Central memory CD4-positive, alpha-beta T cell (primary cell): ENCODE measurements at places on chromosomes 4 and X.

GRCh38 chrX:115912372-115912897 lies 258.1 kb upstream of the AGTR2 start:
- DNase-seq, result no peak

- no peak for DNase-seq
These were observed 1.8 kb downstream of the TLR10 start for GRCh38 chr4:38780833-38781484.

GRCh38 chr4:37864786-37865185 lies 26.1 kb upstream of the TBC1D1 start:
- DNase-seq, result no peak

DNA sequence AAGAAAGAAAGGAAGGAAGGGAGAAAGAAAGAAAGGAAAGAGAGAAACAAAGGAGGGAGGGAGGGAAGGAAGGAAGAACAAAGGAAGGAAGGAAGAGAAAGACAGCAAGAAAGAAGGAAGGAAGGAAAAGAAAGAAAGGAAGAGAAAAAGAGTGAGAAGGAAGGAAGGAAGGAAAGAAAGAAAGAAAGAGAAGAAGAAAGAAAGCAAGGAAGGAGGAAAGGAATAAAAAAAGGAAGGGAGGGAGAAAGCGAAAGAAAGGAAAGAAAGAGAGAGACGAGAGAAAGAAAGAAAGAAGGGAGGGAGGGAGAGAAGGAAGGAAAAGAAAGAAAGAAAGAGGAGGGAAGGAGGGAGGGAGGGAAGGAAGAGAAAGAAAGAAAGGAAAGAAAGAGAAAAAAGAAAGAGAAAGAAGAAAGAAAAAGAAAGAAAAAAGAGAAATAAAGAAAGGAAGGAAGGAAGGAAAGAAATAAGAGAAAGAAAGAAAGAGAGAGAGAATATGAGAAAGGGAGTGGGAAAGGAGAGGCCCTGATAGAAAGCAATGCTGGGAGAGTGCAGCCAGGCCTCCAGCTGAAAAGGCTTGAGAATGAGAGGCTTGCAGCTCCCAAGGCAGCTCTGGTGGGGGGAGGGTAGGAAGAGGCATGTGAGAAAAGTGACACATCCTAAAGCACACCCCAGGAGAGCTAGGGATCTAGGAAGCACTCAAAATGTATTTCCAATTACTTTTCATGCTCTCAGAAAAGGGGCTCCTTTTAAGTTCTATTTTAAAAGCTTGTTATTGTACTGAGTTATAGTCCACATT lies 134.0 kb upstream of the ZIC3 start:
- DNase-seq, result no peak

GRCh38 chrX:39149761-39150160 lies 348.5 kb downstream of the MID1IP1 start:
- DNase-seq, result peak; percentile 30

- no peak for DNase-seq
These were observed 34.0 kb downstream of the PHKA2 start for GRCh38 chrX:18949944-18950301.

DNA sequence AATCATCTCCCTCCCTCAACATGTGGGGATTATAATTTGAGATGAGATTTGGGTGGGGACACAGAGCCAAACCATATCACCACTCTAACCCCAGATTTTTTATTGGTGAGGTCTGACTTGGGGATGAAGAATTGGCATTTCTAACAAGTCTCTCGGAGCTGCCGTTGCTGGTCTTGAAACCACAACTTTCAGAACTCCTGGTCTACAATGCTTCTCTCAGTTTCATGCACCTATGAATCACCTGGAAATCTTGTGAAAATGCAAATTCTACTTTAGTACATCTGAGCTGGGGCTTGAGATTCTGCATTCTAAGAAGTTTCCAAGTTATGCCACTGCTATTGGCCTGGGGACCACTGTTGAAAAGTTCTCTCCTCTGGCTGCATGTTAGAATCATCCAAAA lies 78.6 kb downstream of the PALLD start:
- no peak for DNase-seq

DNA sequence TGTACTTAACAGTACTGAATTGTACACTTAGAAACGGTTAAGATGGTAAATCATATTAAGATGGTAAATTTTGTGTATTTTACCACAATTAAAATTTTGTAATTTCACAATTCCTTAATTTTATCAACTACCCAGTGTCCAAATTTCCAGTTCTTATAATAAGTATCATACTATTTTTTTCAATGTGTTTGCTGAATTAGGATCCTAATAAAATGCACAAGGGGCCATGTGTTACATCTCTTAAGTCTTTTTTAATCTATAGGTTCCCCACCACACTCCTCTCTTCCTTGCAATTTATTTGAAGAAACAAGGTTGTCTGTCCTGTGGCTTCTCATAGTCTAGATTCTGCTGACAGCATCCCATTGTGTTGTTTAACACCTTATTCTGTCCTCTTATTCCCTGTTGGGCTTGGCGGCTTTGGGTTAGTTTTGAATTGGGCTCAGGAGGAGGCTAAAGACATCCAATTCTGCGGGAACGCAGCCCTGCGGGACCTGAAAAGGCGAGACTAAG lies 533 bp upstream of the SYAP1 start:
- DNase-seq, result no peak

DNA sequence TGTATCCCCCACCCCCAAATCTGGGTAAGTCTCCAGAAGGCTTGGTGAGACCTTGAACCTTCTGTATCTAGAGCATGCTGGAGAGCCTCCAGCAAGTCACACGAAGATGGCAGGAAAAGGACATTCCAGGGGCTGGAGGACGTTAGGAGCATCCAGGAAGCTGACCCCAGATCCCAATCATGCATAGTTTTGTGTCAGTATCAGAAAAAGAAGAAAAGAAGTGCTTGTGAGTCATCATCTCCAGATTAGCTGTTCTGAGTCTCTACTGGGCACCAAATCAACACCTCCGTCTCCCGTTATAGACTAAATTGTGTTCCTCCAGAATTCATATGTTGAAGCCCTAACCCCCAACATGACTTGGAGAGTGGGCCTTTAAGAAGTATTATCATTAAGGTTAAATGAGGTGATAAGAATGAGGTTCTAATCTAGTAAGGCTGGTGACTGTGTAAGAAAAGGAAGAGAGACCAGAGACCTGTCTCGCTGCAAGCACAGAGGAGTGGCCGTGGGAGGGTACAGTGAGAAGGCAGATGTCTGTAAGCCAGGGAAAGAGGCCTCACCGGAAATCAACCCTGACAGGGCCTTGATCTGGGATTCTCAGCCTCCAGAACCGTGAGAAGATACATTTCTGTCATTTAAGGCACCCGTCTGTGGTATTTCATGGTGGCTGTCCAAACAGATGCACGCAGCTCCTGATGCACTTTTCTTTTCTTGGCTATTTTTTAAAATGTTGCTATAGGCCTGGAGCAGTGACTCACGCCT lies 38.1 kb upstream of the CLDN24 start:
- no peak for DNase-seq

DNA sequence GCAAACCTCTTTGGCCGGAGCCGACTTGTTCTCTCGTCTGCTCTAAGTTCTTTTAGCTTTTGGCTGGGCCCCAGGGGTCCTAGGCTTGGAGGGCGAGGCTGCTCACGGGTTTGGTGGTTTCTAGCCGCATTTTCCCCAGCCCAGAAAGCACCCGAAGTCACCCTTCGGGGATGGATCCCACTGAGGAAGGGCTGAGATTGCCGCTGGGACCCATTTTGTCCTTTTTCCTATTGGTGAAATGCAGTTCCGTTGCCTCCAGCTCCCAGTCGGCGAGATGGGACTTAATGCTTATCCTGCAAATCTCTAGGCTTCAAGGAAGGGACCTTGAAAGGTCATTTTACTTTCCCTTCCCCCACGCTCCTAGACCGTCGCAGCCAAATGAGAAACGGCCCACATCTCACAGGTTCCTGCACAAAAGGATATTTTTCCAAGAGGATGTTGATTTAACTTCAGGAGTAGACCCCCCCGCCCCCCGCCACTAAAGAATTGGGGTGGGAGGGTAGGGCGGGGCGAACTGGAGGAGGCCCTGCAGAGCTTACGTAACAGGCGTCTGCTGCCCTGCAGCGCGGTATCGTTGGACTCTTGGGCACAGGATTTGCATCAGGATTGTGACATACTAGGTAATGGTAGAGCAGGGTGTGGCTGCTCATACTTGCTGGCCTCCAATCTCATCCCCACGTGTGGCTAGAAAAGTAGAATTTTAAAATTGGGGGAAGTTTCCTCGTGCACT lies 564 bp downstream of the PGK1 start:
- peak; percentile 19 for DNase-seq

DNA sequence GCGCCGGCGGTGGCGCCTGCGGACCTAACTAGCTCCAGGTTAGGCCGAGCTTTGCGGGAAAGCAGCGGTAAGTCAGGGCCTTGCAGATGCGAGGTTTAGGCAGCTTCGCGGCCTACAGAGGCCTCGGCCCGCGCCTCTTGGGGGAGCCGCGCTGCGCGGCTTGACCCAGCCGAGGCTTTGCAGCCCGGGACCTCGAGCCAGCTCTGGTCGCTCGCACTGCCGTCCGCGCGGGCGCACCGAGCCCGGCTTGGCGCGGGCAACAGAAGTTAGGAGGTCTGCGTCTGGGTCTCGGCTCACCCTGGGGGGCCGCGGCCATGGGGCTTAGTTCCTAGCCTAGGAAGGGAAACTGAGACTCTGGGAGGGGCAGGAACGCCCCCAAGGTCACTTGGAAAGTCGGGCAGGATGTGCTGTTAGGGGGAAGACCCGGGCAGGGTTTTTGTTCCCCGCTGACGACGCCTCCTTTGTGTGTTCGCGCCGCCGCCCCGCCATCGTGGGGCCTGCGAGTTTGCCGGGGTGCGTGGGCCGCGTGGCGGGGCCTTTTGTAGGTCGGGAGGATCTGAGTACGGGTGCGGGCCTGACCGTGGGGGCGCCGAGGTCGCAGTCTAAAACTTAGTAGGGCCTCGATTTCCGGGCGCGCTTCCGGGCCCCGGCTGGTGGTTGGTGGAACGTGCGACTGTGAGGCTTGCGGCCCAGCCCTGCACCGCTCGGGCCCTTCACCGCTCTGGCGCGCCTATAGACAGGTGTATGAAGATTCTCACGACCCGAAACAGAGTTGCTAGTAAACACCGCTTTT lies 482 bp downstream of the RNF4 start:
- DNase-seq, result peak; percentile 79

DNA sequence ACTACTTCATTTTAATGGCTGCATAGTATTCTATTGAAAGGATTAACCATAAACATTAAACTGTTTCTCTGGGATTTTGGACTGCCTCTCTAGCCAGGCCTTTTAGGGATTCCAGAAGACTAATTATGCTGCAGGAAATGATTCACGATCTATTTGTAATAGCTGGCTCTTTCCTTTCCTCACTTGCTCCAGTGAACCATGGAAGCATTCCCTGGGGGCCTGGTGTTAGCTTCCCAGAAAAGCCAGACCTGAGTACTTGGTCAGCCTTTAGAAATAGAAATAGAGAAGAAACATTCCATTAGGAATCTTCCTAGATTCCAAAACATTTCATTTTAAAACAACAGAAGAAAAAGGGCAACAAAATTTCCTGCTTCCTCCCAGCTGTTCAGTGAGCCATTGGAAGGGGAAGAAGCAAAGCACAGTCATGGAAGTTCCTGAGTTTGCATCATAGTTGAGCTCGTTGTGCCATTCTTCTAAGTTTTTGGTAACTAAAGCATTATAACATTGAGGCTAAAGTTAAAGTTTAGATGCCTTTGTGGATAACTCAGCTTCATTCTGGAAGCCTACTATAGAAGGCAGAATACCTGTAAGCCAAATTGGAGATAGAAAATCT lies 83.5 kb downstream of the NPNT start:
- no peak for DNase-seq

DNA sequence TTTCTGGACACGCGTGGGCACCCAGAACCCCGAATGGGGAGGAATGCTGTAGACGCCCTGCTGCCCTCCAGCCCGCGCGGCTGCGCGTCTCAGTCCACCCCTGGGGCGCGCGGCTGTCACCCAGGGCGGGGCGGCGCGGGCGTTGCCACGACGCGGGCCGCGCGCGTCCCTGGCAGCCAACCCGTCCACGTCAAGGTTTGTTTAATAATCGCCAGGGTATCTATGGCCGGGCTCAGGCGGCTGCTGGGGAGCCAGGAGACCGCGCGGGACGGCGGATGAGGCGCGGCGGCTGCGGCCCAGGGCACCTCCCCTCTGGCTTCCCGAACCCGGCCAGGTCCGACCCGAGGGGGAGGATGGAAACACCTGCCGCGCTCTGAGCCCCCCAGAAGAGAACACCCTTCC lies at the start of gene SPATA18:
Gene SPATA18, plus strand, starts transcription at position 92 of the 402 bp plus-strand sequence. CDS start 401 bp downstream, outside the sequence.
- DNase-seq, result no peak

DNA sequence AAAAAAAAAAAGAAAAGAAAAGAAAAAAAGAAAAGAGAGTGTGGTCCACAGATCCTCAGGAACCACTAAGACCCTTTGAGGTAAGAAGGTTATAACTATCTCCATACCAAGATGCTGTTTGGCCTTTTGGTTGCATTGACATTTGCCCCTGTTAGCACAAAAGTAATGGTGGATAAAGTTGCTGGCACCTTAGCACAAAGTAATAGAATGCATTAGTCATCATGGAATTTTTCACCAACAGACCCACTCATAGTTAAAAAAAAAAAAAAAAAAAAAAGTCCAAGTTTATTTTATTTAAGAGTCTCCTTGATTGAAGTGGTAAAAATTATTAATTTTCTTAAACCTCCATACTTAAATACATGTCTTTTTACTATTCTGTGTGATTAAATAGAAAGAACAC lies 78.4 kb upstream of the RBPJ start:
- DNase-seq, result no peak

GRCh38 chr4:109559625-109559982 lies 442 bp upstream of the MCUB start:
- no peak for DNase-seq

DNA sequence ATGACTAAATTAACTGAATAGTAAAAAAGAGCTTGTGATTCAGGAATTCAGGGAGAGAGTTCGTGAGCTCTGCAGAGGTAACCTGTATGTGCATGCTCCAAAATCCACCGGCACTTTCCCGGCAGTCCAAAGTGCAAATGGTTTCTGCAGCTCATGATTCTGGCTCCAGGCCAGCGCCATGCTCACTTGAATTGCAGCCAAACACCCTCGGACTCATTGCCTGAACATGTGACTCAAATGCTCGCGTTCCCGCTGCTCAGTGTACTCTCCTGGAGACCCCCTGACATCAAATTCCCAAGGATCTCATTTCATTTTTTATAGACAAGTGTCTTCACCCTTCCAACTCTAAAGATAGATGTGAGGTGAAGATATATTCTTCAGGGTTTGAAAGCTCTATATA lies 44.1 kb upstream of the SH3RF1 start:
- no peak for DNase-seq

DNA sequence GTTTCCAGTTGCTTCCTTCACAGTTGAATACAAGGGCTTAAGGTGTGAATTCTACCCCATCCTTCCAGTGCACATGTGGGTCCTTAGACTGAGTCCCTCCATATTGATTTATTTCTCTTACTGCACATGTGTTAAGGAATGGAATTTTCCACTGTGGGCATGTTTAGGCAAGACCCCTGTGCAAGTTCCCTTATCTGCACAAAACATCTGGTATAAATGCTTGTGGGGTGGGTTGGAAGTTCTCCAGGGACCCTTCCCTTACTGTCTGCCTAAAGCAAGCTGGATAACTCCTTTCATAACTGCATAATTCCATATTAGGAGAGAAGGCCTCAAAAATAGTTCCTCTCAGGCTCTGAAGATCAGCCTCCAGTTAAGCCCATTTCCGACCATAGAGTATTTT lies 570.9 kb downstream of the ADGRL3 start:
- no peak for DNase-seq
